ENCODE measurements at places on chromosomes 5 and 9.

GRCh38 chr5:36874465-36874864 is 2.1 kb upstream of the NIPBL start:
- DNase-seq, result no peak

- DNase-seq, result no peak
These were observed 65.7 kb upstream of the BASP1 start for GRCh38 chr5:17151686-17152085.

DNA sequence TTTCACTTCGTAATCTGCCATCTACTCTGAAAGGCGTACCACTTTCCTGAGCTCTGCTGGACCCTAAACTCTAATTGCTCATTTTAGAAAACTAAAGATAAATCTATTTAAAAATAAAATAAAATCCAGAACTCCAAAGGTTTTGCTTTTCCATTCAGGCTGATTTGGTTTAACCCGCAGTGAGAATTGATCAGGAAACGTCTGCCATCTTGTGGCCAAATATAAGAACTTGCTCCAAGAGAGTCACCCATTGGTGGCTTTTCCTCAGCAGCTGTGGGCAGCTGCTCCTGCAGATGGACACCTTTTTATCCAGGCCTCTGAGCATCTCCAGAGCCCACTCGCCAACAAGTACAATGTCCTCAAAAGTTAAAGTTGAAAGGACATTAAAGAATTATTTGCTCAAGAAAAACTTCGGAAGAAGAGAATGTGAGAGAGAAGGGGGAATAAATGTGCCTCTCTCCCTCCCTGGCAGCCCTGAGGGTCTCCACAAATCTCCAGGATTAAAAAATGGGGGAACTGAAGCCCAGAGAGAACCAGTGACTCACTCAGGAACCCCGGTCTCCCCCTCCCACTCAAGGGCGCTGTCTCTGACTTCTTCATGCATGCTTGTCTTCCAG is 4.1 kb downstream of the SAXO1 start:
- no peak for DNase-seq

- no peak for DNase-seq
These were observed 188.6 kb downstream of the TRIM36 start for GRCh38 chr5:114981111-114981510.

DNA sequence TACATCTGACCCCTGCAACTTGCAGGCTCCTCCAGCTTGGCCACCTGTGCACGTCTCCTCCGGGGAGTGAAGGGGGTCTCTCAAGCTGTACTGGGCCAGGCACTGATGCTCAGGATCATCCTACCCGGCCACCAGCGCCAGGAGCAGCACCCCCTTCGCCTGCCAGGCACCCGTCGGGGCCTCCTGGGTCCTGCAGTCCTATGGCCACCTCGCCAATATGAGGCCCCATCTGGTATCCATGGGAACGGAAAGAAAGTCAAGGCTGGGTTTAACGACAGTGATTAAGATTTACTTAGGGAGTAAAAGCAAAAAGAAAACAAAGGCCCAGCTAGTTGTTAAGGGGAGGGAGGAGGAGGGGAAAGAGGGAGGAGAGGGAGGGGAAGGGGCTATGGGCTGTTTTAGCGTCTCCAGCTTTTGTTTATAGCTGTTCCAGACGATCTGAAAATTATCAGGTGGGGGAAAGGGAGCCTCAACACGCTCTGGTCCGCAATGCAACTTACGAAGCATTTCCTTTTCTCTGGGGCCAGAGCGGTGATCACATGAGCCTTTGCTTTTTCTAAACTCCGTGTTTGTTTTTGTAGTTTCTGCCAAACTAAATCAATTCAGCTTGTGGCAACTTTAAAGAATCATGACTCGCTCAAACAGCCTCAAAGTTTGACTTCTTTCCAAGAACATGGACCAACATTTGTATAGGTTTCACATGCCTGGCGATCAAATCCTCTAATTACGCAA is 132.4 kb downstream of the ROR2 start:
- no peak for DNase-seq

GRCh38 chr5:172909931-172910502 is 49.2 kb upstream of the RPL26L1 start:
- DNase-seq, result no peak

DNA sequence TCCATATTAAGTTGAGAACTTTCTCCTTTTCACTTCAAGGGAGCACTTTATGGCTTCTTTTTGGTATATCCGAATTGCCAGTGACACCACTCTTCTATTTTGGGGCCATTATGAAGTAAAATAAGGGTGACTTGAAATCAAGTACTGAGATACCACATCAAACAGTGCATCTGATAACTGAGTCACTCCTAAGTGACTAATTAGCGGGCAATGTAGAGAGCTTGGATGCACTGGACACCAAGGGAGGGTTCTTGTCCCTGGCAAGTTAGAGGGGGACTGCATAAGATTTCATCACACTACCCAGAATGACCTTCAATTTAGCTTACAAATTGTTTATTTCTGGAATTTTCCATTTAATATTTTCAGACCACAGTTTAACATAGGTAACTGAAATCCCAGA is 813.9 kb upstream of the CDH10 start:
- no peak for DNase-seq

GRCh38 chr5:126108470-126108869 is 314.7 kb upstream of the GRAMD2B start:
- DNase-seq, result no peak

- DNase-seq, result no peak
These were observed 160.9 kb downstream of the GIN1 start for GRCh38 chr5:102959055-102959454.

- DNase-seq, result no peak
These were observed 15.8 kb upstream of the RNU6ATAC start for GRCh38 chr9:134179918-134180785.

DNA sequence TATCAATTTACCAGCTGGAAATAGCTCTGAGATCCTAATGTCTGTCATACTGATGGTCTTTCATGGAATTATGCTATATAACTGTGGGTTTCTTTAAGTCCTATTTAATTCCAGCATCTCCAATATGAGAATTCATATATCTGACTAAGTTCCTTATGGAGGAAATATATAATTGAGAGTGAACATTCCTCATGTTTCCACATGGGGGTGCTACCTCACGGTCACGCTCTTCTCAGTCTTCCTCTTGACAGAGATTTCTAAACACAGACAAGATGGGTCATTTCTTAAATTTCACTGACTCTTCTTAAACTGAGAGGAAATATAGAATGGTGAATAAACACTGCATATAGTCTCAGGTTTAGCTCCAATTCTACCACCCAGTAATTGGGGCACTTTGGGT is 212.1 kb downstream of the SLF1 start:
- DNase-seq, result no peak

GRCh38 chr5:169448826-169449225 is 134.7 kb upstream of the SPDL1 start:
- no peak for DNase-seq

DNA sequence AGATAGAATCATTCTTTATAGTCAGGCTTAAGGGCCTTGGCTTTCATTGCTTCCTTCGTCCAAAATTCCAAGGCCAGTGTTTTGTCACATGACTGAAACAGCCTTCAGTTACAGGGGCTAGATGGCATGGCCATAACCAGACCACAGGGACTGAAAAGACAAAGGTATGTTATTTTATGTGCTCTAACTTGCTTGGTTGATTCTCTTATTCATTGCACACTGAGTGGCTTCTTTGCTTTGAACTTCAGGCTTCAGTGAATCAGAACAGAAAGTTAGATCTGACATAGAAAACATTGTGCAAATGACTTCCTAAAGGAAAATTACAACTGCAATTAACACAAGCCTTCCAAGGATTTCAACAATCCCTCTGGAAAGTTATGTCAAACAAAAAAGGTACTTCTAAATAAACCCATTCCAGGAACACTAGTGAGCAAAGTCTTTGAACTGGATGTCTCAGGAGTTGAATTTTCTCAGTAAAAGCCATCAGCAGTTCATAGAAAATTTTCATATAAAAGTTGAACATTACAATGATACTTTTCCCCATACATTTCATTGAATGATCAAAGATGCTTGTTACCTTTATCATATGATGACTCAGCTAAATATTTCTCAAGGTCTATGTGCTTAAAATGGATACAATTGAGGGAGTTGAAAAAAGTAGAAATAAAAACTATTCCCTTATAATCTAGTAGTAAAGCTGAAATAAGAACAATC is 355.3 kb downstream of the TMEM232 start:
- no peak for DNase-seq

GRCh38 chr9:92295827-92296258 is 2.3 kb upstream of the IARS1 start:
- DNase-seq, result no peak

GRCh38 chr5:124132843-124133242 is 613.6 kb downstream of the ZNF608 start:
- DNase-seq, result no peak

DNA sequence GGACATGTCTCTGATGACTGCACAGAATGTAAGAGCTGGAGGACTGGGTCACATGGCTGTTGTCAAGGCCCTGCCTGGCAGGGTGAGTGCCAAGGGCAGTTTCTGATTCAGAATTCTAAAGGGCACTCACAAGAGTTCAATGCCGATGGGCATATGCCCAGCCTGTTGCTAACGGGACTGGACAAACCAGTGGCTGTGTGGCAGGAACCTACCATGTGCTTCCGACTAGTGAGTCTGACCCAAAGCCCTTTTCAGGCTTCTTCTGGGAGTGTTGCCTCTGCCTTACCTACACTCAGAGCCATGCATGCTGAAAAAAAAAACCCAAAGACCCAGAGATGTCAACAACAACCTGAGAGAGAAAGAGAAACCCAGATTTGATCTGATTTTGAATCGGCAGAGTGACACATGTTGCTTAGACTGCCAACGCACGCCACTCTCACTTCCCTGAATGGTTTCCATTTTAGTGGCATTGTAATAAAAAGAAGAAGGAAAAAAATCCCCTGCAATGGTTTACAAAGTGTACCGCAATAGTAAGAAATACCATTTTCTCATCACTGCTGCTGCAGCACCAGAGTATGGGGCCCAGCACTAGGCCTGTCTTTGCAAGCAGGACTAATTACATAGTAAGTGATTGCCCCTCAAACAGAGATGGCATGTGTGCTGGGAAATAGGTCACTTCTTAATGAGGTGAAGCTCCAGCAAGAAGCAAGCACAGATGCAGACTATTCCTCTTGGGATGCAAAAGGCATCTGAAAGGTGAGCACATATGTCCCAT is 194.3 kb downstream of the PALM2AKAP2 start:
- no peak for DNase-seq

DNA sequence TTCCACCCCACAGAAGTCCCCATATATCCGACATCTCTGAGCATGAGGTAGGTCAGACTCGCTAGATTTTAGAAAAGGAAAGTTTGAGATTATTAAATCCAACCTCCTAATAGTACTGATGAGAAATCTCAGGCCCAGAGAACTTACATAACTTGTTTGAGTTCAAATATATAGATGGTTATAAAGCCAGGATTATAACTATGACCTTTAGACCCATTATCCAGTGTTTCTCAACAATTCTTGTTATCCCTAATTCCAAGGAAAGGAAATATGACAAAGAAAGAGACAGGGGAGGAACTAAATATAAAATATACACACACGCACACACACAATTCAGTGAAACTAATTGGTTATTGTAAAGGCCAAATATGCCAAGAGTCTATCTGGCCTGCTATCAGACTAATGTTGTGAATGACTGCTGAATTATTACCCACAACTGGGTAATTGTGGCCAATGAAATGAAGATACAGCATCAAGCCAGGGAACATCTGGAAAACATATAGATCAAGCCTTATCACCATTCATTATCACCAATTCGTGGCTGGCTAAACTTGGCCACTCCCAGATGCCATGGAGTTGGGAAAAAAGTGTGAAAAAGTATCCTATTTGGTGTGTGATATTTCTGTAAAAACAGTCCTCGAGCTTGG is 248.4 kb downstream of the PRELID2 start:
- no peak for DNase-seq

DNA sequence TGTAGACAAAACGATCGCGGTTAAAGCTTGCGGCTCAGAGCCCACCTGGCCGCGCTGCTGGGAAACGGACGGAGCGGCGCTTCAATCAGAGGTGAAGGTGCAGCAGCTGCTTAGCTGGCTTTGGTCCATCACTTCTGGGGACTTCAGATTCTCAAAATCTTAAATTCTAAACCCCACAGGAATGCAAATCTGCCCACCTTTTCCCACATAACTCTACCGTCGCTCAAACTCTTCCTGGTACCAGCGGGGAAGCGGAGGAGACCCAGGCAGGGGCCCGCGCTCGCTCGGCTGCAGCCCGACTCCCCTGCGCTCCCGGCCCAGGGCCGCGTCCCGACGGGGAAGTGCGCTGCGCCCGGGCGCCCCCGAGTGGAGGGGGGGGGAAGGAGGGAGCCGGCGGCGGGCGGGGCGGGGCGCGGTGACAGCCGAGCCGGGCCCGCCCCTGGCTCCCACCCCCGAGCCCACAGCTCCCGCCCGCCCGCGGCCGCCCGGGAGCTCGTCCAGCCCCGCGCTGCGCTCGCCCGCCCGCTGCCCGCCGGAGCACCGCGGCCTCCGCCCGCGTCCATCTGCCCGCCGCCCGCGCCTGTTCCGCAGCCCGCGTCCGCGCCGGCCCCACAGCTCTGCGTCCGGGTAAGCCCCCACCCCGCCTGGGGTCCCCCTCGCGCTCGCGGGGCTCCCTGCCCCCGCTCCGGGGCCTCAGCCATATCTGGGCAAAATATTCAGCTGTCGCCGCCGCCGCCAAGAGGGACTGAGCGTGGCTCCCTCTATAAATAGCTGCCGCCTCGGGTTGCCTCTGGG is at the start of gene TMOD1:
TMOD1 (plus strand) TSS at position 490 of the 795 bp plus-strand sequence. CDS start 22,523 bp downstream, outside the sequence.
- no peak for DNase-seq

- DNase-seq, result no peak
These were observed 1.3 kb upstream of the PRR7 start for GRCh38 chr5:177445052-177445916.

DNA sequence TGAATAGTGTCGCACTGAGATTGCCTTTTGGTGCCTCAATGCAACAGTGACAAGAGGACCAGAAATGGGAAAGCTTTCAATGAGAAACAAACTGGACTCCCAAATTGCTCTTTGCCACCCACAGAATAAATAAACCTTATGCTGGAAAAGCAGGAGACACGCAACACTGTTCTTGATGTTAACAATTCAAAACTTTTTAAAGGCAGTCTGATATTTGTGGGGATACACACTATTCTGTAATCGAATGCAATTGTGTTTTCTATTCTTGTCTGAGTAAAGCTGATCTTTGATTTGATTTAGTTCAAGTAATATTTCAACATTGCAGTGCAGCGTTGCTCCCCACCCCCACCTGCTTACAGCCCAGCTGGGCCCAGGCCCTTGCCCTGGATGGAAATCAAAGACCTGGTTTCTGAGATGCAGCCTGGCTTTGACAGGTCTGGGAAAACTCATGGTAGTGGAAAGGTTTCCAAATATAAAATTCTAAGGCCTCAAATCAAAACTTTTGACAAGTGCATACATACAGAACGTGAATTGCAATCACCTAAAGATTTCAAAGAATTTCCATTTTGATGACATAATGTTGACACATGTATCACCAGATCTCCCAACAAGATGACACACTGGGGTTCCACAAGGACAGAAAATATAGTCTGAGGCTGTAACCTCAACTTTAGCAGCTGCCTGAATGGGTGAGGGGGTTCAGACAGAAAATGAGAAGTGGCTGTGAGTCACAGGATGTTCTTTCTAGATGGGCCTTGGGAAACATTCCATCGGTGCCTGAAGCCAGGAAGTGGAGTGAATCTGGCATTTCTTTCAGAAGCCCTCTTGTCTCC is 55.1 kb downstream of the ABCA1 start:
- DNase-seq, result no peak

GRCh38 chr9:18739127-18739526 is 265.2 kb downstream of the ADAMTSL1 start:
- DNase-seq, result no peak

All from KG1 (cell line).